ENCODE measurements at places on chromosomes 6 and 20.

DNA sequence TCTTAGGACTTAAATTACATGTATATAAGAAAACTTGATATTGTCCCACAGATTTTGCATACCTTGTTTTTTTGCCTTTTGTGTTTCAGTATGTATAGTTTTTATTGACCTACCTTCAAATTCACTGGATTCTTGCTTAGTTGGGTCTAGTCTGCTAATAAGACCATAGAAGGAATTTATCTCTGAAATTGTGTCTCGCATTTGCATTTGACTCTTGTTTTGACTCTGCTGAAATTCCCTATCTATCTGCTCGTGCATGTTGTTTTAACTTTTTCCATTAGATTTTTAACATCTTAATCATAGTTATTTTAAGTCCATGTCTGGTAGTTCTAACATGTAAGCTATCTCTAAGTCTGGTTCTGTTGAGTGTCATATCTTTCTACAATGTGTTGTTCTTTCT is 163.9 kb downstream of the SCP2D1 start:
- no peak for DNase-seq

DNA sequence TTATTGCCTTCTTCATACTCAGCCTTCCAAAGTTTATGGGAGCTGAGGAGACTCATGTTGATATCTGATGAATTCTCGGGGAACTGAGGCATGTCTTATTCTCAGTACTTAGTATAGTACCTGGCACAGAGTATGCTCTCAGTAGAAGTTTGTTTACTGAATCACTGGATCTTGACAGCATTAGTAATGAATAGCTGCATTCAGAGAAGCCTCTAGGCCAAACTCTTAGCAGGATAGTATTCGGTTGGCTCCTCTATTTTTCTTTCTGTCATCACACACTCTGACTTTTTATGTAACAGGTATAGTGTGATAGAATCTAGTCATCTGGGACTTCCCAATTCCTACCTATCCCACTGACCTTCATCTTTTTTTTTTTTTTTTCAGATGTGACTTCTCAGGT is 566.4 kb upstream of the MAN1A1 start:
- DNase-seq, result no peak

DNA sequence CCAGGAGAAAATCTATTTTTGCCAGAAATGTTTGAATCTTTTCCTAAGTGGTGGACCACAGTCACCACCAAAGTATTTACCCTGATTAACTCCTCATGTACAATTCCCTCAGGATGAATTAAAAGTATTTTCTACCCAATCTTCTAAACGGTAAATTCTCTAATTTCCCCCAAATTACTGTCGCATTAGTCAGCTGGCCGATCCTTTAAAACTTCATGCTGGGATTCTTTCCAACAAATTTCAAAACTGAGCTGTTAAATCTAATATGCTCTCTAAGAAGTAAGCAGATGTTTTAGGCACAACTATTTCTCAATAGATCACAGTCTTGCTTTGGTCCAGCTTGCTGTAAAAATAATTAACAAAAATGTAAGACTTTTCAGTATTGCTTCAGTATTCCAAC is 447.2 kb downstream of the FRK start:
- no peak for DNase-seq

GRCh38 chr20:17622851-17623508 is 53.1 kb downstream of the DSTN start:
- no peak for DNase-seq

DNA sequence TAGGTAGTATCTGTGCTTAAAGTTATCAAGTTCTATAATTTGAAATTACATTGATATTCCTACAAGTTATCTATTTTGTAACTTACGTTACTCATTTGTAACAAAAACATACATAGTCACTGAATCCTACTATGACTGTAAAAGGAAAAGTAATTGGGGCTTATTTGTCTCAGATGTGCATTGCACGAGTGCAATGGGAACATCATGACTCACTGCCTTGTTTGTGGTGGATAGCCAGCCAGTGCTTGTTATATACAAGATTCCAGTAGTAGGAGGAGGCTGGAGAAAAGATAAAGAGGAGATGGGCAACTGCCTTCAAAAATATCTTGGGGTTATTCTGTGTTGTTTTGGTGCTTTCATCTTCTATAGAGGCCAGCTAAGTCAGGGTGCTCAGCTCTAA is 164.1 kb downstream of the RNF144B start:
- DNase-seq, result no peak

GRCh38 chr6:110741517-110741916 is 73.8 kb downstream of the CDK19 start:
- DNase-seq, result no peak

DNA sequence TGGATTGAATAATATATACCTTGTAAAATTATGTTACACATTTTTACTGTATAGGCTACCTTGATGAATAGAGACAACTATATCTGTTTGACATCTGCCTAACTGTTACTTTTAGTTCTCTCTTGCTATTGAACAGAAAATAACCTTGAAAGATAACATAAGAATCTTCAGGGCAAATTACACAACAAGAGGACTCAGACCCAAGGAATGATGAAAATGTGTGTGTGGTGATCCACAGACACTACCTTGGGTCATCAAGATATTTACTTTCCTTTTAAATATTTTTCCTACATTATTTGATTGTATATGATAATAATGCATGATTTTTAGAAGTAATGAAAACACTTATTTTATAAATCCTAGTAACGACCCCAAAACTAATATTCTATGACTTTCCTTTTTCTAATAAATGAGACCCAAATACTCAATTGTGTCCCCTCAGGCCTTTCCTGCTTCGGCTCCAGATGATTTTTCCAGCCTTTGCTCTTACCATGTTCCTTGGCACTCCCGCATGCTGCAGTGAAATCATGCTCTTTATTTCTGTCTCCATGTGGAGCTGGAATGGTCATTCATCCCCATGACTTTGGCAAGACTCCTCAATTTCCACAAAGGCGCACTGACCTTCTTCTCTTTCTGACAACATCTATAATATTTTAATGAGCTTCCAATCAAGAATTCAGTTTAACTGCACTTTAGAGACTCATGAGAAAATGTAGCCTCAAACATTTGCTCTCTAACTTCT is 187.6 kb downstream of the EPM2A start:
- DNase-seq, result no peak

GRCh38 chr20:4797275-4797674 is 75.6 kb downstream of the PRND start:
- DNase-seq, result no peak

DNA sequence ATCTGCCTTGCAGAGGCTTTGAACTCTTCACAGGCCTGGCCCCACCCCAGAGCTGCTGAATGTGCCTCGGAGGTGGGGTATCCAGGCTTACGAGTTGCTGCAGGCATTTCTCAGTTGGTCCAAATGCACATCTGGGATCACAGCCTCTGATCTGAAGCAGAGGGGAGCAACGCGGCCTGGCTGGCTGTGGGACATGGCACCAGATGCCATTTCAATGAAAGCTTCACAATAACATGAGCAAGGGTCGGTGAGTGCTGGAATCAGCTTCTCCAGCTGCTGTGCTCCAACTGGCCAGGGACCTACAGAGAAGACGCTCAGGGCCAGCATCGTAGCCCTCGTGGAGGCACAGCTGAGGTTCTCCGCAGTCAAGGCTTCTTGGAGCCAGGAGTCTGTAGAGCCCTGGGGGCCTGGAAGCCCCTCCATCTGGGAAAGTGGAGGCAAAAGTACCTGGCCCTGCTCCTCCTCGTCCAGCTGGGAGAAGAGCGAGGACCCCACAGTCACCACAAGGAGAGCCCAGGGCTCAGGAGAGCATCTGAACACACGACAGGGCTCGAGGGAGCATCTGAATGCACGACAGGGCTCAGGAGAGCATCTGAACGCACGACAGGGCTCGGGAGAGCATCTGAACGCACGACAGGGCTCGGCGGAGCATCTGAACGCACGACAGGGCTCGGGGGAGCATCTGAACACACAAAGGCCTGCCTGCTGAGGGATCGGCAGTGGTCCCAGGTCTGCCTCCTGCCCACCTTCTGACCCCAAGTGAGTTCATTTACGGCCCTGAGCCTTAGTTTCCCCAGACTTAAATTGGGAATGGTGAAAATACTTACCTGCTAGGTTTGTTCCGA is 165.2 kb downstream of the DLL1 start:
- DNase-seq, result no peak

DNA sequence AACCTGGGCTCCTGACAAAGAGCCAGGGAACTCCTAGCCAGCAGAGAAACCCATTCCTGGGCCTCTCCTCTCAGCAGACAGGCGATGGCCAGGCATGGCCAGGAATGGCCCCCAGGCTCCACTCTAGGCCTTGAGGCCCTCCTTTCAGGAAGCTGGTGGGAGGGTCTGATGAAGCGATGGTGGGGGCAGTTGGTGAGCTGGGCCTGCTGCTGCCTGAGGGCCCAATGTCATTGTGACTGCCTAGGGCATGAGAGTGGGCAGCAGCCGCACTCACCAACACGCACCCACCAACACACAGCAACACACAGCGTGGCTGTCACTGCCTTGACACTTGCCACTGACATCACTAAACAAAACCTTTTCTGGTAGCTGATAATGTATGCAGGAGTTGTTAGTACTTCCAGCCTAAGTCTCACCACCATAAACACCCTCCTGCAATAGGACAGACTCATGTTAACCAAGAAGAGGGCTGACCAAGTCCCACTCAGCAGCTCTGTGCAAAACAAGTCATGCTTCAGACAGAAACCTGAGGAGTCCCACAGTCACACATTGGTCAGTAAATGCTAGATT is 69.3 kb downstream of the ABHD12 start:
- peak; percentile 81 for DNase-seq

DNA sequence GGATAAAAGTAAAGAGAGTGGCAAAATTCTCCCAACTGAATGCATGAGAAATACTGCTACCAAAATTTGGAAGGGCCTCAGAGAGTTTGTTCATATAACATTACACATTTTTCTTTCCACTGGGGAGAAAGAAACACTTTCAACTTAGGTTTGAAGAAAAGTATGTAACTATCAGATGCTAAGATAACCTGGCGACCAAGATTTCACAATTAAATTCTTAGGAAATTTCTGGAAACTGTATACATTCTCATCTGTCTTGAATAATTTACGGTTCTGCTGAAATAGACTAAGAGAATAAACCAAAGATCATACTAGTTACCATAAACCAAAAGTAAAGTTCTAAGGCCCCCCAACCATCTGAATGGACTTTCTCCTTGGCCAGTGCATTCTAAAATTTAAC is 413.0 kb upstream of the RUNX2 start:
- DNase-seq, result no peak

- DNase-seq, result peak; percentile 40
Observed at GRCh38 chr6:7546020-7546369, 4.5 kb downstream of the DSP start.

- no peak for DNase-seq
Observed at GRCh38 chr20:21342656-21343345, 39.7 kb downstream of the XRN2 start.

DNA sequence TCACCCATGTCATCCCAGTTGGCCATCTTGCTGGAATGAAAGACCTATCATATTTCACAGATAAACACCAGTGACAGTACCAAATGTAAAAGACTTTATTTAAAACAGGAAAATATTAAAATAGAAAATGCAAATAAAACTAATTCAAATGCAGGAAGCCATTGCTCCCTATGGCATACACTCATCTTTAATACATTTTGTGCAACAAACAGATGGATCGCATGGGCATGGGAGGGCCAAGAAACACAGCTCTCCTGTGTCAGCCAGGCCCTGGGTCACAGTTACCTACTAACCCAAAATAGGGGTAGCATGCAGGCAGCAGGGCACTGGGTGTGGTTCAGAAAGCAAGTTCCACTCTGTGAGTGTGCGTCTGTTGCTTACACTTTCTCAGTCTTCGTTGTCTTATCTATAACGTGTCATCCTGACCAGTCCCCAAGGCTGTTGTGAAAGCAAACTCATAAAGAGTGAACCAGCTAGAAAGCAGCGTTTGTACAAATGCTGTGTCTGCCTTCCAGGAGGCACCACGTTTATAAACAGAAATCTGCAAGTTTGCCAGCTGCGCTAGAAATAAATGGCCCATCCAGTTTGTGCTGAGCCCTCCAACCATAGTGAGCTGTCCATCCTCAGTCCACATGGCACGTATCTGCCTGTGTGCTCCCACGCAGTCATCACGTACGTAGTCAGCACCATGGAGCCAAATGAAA is 180.5 kb downstream of the SYNDIG1 start:
- DNase-seq, result no peak

GRCh38 chr20:2955257-2955970 is 82.1 kb downstream of the PTPRA start:
- no peak for DNase-seq
